ENCODE measurements at places on chromosomes 4 and X.

GRCh38 chrX:49308604-49309269 lies 5.3 kb downstream of the GAGE10 start:
- DNase-seq, result no peak

DNA sequence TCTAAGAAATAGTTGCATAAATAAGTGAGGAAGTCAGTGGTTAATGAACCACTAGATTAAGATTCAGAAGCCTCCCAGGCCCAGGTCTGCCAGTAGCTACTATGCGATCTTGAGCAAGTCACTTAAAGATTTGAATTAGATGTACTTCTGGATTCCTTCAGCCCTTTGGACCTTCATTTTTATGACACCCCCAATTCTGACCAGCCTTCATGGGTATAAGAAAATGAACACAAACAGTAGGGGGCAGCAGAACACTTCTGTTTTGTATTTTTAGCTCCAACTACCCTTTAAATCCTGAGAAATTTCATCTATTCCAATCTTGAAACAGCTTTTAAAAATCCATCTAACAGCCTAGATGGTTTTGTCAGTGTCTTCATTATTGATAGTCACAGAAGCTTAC lies 19.0 kb downstream of the TMEM47 start:
- no peak for DNase-seq

DNA sequence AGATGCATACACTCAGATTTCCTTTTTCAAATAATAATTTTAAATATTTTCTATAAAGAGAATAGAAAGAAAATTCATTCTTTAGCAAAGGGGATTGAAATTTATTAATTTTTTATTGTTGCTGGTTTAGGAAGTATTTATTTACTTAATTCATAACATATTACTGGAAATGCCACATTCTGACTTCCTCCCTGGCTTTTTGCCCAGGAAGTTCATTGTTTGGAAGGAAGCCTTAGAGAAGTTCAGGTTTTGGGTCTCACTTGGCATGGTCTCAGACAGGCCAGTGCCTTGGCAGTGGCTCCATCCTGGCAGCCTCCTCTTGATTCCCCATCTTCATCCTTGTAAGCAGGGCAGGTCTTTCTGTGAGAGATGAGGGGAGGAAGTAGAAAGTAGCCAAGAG lies 50.5 kb downstream of the IL15 start:
- DNase-seq, result no peak

- DNase-seq, result no peak
These were observed at the start of gene RAB33A for GRCh38 chrX:130171446-130172126. Gene RAB33A, plus strand, starts transcription at chrX:130171962. Its CDS starts 101 bp downstream, at chrX:130172063.

- no peak for DNase-seq
These were observed 44.8 kb downstream of the GRIA2 start for GRCh38 chr4:157265281-157265680.

- DNase-seq, result no peak
These were observed 402.4 kb upstream of the NDST4 start for GRCh38 chr4:115515772-115516171.

DNA sequence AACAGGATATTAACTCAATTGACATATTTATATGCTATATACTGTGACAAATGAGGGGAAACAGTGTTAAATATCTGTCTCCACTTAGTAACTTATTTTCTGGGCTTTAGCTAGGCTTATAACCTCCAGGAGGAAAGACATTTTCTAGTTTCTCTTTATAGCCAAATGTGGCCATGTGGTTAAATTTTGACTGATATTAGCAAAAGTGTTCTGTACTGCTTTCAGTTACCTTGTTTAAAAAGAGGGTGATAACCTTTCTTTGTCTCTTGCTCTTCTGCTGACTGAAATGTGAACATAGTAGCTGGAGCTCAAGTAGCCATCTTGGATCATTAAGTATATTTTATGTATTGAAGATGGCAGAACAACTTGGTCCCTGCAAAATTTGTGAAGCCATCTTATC lies 253.7 kb downstream of the PDHA2 start:
- no peak for DNase-seq

DNA sequence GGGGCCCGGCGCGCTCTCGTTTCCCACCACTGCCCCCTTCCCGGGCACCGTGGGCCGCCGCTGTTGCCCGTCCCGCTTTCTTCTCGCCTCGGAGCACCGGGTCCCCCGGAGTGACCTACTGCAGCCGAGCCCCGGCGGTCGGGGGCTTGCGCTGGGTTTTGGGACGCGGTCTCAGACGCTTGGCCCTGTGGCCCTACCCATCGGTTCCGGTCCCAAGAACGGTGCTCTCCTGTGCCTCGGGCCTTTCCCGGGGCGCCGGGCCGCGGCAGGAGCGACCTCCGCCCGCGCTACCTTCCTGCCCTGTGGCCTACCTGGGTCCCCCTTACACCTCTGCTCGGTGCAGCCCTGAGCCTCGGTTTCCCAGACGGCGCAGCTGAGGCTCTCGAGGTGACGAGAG lies 21.6 kb upstream of the HMX1 start:
- no peak for DNase-seq

DNA sequence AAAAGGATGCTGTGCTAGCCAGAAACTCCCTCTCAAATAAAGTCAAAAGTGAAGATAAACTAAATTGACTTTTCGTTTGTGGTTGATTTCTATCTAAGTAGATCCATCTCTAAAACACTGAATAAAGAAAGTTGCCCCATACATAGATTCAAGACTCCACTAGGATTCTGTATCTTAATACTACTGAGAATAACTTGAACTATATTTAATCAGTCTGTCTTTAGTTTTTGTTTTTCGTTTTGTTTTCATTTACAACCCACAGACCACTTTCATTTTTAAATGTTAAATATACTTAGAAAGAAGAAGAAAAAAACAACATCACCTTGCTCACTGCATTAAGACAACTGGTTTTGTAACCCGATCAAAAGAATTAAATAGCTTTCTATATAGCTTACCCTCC lies 655.0 kb downstream of the RPA4 start:
- no peak for DNase-seq

DNA sequence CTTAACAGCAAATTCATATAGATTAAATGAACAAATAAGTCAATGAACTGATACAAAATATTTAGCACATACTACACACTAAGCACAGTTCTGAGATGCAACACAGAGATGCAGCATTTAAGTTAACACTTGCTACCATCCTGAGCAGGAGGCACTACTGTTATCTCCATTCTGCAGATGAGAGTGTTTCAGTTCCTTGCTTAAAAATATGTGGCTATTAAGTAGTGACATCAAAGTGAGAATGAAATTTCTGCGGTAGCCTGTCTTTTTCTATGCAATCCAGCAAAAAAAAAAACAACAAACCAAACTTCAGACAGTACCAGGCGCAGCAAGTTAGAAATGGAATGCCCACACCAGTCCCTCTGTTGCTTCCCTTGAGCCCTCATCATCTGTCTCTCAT lies 90.8 kb downstream of the SHISA3 start:
- no peak for DNase-seq

DNA sequence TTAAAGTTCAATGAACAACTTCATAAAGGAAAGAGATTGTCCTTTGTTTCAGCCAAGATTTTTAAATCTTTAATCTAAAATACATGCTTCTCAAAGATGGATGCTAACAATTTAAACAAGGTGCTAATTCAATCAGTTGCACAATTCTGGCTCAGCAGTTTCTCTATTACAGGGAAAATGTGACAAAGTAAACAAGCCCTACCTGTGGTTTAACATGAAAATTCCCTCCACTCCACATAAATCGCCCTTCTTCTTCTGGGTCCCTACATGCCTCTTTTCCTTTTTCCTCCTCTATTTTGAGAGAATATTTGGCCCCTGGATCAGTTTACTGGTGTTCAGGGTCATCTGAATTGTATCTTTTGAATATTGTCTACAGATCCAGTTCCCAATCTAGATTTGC lies 80.6 kb downstream of the FRYL start:
- no peak for DNase-seq

DNA sequence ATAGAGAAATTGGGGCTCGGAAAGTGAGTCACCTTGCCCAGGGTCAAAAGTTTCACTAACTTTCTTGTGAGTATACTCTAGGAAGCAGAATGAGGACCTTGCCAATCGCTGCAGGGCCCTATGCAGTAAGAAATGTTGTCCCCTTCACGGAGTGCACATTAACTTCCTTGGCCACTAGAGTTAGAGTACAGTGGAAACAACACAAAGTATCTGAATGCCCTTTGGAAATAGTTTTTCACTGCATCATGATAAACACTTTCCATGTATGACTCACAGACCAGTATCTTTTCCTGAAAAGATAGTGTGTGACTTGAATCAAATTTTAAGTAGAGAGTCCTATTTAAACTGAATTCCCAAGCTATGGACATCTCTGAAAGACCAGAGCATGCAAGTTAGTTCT lies 45.5 kb upstream of the STK26 start:
- no peak for DNase-seq

DNA sequence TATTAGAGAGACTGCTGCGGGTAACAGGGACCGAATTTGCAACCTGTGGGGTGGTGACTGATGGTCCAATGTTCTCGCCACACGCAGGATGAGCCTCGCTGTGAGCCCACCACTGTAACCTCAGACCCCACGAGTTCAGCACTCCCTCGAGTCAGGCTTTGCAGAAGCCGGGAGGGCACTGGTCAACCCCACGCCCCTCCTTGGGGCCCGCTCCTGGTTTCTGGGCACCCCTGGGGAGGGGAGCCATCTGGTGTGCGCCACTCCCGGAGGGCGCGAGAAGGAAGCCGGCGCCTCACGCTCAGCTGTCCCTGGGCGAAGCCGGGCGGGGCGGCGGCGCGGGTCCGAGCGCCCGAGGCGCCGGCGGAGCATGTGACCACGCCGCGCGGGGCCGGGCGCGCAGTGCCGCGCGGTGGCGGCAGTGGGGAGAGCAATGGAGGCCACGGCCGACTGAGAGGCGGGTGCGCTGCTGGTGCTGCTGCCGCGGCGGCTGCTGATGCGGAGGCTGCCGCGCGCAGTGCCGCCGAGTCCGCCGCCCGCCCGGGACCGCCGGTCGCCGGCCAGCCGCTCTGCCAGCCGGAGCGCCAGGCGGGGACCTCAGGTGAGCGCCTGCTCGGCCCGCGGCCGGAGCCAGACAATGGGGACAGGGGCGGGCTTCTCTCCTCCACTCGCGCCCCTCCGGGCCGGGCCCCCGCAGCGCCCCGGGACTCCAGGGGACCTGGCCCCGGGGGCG lies 100.1 kb downstream of the CEP135 start:
- DNase-seq, result peak; percentile 76

DNA sequence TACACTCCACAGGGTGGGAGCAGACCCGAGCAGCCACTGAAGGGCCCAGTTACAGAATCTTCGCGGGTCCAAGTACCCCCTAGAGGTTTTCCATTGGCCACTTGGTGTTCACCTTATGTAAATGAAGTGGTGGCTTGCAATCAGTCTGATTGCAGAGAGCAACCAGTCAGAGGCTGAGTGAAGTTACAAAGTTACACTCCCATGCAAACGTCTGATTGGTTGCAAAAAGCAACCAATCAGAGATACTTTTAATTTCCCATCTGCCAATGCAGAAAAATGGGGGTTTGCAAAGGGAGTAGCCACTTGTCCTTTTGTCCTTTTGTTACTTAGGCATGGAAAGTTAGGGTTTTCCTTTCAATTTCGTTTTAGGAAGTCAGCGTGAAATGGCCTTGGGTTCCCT lies 27.0 kb upstream of the NKAP start:
- DNase-seq, result no peak

- no peak for DNase-seq
These were observed 1587.9 kb upstream of the ADGRL3 start for GRCh38 chr4:59612235-59612634.

GRCh38 chr4:139441029-139441428 lies 12.9 kb upstream of the RAB33B start:
- no peak for DNase-seq
